LHCN-M2 (cell line): ENCODE measurements at places on chromosomes 4 and X. TPM values are rescaled to one million over a fixed set of nuclear protein-coding genes. Genes with fewer than 3 reads are reported as not detected.

GRCh38 chr4:82801910-82802521 lies 3.4 kb upstream of the SCD5 start:
- no peak for DNase-seq

- DNase-seq, result peak; percentile 96
Observed at GRCh38 chr4:77172336-77172735, 15.3 kb downstream of the CCNG2 start.

DNA sequence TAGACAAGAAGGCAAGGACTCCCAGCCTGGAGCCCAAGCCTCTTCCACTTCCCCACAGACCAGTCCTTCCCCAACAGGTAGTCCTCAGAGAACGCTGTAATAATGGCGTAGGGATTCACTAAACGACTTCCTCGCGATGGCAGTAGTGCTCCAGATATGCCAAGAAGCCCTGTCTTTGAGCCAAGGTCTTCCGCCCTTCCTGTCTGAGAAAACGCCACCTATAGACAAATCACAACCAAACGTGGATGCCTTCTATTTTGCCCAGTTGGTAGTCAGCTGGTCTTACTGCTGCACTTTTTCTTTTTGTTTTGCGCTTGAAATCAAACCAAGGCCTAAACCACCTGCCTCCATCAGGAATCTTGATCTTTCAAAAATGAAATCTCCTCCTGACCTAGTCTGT lies 203.3 kb downstream of the OR13H1 start:
- DNase-seq, result peak; percentile 48

DNA sequence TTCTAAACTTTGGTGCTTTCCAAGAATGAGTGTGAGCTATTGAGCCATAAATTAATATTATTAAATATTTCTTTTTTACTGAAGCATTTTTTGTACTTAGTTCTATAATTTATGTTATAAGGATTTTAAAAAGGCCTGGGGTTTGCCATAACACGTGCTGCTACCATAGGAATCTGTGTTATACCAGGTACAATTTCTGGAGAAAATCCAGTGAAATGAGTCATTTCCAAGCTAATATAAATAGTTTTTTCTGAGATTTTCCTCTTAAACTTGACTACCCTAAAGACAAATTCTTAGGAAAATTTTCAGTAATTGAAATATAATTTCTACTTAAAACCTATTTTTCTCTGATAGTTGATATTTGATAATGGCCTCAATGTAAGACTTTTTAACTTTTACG lies 130.8 kb downstream of the TLL1 start:
- DNase-seq, result no peak

- DNase-seq, result no peak
Observed at GRCh38 chr4:87565746-87566145, 36.6 kb upstream of the SPARCL1 start.

GRCh38 chr4:44660396-44660795 lies 9.0 kb upstream of the YIPF7 start:
- no peak for DNase-seq

DNA sequence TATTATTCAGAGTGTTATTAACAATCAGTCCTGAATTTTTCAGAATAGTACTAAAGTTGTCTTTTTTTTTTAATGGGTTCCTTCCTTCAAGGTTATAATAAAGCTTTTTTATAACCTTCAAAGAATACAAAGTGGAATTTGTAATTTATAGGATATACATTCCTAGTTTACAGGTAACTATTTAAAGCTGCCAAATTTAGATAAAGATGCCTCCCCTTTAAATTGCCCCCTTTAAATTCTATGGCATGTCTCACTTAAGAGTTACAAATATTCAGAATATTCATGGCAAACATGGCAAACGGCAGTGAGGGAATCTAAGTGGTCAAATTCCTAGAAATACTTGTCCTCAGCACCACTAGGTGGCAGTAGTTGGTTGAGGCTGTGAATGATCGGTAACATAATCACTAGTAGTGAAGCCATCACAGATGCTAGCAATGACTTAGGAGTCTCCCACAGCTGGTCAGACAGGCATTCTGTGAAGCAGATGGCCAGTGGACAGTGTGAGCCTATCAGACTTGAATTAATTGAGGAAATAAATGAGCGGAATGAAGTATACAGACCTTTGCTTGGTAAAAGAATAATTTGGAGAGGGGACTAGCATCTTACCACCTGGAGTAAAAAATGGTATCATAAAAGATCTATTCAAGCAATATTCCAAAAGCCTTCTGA lies 86.4 kb downstream of the CBR4 start:
- peak; percentile 88 for DNase-seq

DNA sequence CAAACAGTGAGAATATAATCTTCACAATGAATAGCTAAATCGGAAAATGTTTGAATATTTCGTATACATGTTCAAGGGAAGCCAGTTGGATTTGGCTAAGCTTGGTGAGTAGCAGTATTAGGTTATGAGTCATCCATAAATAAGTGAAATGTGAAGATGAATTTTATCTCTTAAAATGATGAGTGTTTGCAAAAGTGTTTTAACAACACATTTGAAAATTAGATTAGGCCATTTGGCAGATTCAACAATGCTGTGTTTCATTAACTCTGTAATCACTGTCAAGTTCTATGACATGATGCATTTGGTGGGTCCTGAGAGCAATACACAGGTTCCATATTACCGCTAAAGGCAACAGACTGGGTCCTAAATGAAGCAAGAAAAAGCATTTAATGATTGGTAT lies 301.9 kb upstream of the PRPS2 start:
- DNase-seq, result peak; percentile 12

- no peak for DNase-seq
Observed at GRCh38 chr4:119721878-119722277, 93.3 kb upstream of the PDE5A start.

DNA sequence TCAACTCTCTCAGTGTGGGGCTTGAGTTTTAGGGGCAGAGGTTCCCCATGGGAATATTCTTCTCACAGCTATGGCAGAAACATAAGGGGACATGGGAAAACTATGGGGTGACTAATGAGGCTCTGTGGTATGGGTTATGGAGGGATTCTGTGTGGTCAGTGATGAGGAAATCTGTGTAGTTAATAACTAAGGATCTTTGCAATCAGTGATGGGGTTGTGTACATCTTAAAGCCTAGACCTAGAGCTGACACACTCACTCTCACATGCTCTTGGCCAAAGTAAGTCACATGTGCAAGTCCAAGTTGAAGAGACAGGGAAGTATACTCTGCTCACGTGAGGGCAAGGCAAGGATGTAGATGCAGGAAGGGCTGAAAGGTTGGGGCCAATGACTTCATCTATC lies 86.4 kb upstream of the UXT start:
- peak; percentile 67 for DNase-seq

Gene CTSO
- total RNA-seq, result 12.1 and 20.7 TPM in 2 replicates

DNA sequence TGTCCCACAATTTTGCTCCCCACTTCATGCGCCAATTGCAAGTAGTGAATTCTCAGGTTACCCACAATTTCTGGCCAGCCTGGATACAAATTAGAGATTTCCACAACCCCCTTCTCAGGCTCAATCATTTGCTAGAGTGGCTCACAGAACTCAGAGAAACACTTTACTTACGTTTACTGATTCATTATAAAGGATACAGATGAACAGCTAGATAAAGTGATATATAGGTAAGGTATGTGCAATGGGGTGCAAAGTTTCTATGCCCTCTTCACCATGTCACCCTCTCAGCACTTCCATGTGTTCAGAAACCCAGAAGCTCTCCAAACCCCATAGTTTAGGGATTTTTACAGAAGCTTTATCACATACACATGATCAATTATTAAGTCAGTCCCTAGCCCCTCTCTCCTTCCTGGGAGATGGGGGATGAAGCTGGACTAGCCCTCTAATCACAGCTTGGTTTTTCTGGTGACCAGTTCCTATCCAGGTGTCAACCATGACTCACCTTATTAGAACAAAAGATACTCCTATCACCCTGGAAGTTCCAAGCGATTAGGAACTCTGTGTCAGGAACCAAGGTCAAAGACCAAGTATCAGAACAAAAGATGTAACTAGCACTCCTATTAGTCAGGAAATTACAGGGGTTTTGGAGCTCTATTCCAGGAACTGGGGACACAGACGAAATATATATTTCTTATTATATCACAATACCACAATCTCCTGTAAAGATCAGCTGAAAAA lies 33.5 kb upstream of the PRRG1 start:
- DNase-seq, result no peak

DNA sequence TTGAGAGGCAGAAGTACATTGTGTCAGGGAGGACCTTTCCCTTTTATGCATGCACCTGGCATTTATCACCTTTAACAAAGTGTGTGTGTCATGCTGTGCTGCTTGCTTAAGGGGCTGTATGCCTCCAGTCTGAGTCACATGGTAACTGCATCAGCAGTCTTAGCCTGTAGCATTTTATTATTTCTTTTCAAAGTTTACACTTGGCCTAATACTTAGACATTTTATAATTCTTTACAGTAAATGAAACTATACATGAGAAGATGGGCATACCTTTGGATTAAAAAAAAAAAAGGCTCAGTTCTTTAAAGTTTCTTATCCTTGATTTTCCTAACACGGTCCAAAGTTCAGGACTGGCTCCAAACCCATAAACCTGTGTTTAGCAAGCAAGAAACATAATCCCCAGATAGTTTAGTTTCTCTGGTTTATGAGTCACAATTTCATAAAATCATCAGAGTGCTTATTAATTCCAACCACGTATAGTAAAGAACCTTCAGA lies 14.6 kb downstream of the NPNT start:
- peak; percentile 39 for DNase-seq

Gene L1CAM
- total RNA-seq, result 0.29 and 2.1 TPM in 2 replicates

GRCh38 chrX:41480508-41481260 lies 33.5 kb downstream of the NYX start:
- no peak for DNase-seq

DNA sequence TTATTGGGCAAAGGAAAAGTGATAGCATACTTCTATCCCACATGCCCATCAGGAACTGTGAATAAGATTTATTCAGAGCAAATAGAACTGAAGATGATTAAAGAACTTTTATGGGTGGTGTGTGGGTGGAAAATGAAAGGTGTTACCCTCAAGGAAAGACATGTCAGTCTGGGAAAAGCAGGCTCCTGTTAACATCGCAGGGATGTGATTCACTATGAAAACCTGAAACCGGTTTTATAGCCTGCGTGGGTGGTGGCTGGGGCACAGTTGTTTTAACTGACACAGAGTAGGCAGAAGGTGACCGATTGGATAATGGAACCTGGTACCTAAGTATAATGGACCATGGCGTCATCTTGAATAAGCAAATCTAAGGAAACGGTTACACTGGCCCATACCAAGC lies 61.3 kb upstream of the CASK start:
- peak; percentile 9 for DNase-seq

DNA sequence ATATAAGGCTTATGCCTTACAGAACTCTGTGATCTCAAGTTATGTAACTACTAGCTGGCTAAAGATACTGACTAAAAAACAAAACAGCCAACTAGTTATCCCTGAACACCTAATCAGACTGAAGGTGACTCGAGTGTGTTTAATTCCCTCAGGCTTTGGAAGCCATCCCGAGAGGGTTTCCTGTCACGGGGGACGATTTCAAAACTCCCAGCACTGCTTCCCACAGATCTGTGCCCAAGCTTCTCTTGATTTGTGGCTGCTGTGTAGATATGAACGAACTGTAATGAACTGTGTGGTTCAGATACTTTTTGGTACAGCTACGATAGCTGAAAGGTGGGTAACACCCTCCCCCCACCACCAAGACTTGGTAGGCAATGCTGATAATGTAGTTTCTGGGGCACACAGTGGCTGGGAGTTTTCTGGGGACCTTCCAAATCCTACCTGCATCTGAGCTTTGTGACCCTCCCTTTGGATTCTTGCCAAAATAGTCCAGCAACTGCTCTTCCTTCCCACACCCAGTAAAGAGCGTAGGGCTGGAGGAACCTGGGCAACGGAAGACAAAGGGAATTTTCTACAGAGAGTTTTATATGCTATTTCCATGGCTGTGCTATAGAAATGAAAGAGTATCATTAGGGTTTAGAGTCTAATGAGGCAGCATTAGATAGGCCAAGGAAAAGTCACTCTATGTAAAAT lies 148.8 kb downstream of the MGST2 start:
- no peak for DNase-seq

GRCh38 chr4:152223600-152223999 lies 312.3 kb downstream of the FBXW7 start:
- DNase-seq, result no peak

Gene ARMCX1
- total RNA-seq, result 52.3 and 73.5 TPM in 2 replicates

DNA sequence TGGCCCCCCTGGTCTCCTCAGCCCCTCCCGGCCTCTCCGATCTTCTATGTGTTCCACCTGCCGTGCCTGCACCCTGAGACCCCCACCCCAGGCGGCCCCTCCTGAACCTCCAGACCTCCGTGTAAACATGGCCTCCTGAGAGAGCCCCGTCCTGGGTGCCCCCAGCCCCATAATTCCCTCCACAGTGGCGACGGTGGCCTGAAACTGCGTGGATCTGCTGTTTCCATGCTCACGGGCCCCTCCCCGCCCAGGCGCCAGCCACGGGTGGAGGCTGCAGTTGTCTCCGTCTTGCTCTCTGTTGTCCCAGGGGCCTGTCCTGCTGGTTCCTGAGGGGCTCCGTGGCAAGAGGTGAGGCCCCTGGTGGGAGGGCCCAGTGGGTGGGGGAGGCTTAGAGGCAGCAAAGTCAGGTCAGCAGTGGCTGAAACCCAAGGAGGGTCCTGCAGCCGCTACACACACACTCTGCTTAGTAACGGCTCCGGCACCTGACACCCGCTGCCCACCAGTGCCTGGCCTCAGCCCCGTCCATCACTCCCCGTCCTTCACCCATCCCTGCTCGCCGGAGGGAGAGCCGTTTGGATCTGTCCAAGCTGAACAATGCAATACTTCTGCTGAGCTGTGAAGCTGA lies 75.8 kb downstream of the FAM53A start:
- DNase-seq, result no peak

Gene DDIT4L
- total RNA-seq, result 0.40 TPM in 1 of 2 replicates, not detected in the other

GRCh38 chrX:152343306-152343705 lies 107.8 kb downstream of the GABRA3 start:
- no peak for DNase-seq

Gene UGT8
- 0.06 and 0.13 TPM in 2 replicates for total RNA-seq

- peak; percentile 12 for DNase-seq
Observed at GRCh38 chrX:41912923-41913322, 10.4 kb downstream of the CASK start.

DNA sequence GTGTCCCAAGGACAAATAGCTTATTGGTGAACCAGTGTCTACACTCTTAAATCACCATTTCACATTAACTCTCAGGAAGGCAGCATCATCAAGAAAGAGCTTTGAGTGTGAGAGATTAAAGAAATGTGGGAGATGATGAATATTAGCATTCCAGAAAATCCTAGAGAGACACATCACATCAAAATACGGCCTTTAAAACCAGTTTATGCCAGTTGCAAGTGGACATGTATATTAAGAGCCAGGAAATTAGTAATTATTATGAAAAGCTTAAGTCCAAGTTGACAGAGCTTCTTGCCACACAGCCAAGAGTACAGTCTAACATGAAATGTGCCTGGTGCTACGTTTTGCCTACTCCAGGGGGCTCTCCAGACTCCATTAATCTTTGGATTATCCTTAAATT lies 503.0 kb upstream of the BOD1L1 start:
- no peak for DNase-seq

Gene PAGE5
- not detected in 2 replicates for total RNA-seq
